ENCODE measurements at places on chromosomes 7 and 10. TPM values are rescaled to one million over a fixed set of nuclear protein-coding genes. Genes with fewer than 3 reads are reported as not detected.
A peak's percentile ranks its signal among the peaks of the same experiment; 100 is the strongest.

The PTF1A gene
- total RNA-seq, result not detected

The NPSR1 gene
- total RNA-seq, result not detected

- peak; percentile 93 for DNase-seq
- no peaks in the 10 kb centered on the region for H3K36me3 ChIP-seq
- no peaks in the 10 kb centered on the region for H3K4me1 ChIP-seq
- H3K27ac ChIP-seq, result no peak overlapping the region
These were observed 45.6 kb upstream of the SUN1 start for GRCh38 chr7:786472-787255.

- H3K4me1 ChIP-seq, result no peaks in the 10 kb centered on the region
- no peaks in the 10 kb centered on the region for H3K27me3 ChIP-seq
- no peak overlapping the region for H3K4me3 ChIP-seq
- no peak for DNase-seq
- no peak overlapping the region for H3K27ac ChIP-seq
These were observed 208.6 kb upstream of the PPP2R2D start for GRCh38 chr10:131692176-131692575.

- H3K4me3 ChIP-seq, result no peak overlapping the region
- H3K27ac ChIP-seq, result no peak overlapping the region
- H3K27me3 ChIP-seq, result peaks cover 1% of the 10 kb centered on the region
- no peaks in the 10 kb centered on the region for H3K4me1 ChIP-seq
- H3K36me3 ChIP-seq, result no peaks in the 10 kb centered on the region
These were observed 51.5 kb upstream of the OSBPL3 start for GRCh38 chr7:25031432-25031831.

- H3K27ac ChIP-seq, result no peak overlapping the region
- H3K4me1 ChIP-seq, result no peaks in the 10 kb centered on the region
- no peaks in the 10 kb centered on the region for H3K36me3 ChIP-seq
- DNase-seq, result peak; percentile 79
These were observed 61.0 kb upstream of the AOAH start for GRCh38 chr7:36784991-36785940.

- DNase-seq, result no peak
- H3K4me3 ChIP-seq, result no peak overlapping the region
- H3K4me1 ChIP-seq, result no peaks in the 10 kb centered on the region
These were observed 166.8 kb downstream of the SUGCT start for GRCh38 chr7:40301486-40302068.

- H3K27ac ChIP-seq, result no peak overlapping the region
- H3K36me3 ChIP-seq, result peaks cover 2% of the 10 kb centered on the region
- H3K4me1 ChIP-seq, result no peaks in the 10 kb centered on the region
- no peaks in the 10 kb centered on the region for H3K27me3 ChIP-seq
- H3K4me3 ChIP-seq, result no peak overlapping the region
These were observed 294.8 kb downstream of the DOCK4 start for GRCh38 chr7:111911166-111911961.

DNA sequence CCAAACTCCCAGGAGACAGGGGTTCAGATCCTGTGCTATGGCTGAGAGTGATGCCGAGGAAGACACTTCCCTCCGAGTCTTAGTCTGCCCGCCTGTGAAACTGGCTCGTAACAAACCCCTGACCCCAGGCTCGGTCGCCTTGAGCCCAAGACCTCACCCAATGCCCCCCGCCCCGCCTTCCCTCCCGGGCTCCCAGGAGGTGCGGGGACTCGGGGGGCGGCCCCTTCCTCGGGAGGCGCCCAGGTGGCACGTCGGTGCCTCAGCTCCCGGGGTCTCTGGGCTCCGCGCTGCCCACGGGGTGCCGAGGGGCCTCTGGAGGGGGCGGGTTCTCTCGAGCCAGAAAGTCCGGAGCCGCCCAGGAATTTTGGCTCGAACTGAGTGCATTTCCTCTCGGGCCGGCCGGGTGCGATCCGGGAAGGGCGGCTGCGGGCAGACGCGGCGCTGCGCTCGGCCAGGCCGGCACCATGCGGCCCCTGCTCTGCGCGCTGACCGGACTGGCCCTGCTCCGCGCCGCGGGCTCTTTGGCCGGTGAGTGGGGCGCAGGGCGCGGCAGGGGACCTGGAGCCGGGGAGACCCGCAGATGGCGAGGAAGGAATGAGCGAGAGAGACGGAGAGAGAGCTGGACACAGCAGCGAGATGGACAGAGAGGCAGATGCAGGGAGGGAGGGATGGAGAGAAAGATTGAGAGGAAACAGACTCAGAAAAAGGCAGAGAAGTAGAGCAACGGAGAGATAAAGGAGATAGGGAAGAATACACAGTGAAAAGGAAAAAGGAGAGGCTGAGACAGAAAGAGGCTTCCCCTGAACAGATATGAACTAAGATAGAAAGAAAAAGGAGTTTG is at the start of gene PLAC9:
Gene PLAC9 (plus strand): TSS at position 432 of the 841 bp plus-strand sequence. CDS start 33 bp downstream, at position 465.
- no peaks in the 10 kb centered on the region for H3K27me3 ChIP-seq
- no peak within 1 kb of the TSS for H3K4me3 ChIP-seq
- H3K27ac ChIP-seq, result no peak within 1 kb of the TSS
- no peaks in the 10 kb centered on the region for H3K36me3 ChIP-seq

DNA sequence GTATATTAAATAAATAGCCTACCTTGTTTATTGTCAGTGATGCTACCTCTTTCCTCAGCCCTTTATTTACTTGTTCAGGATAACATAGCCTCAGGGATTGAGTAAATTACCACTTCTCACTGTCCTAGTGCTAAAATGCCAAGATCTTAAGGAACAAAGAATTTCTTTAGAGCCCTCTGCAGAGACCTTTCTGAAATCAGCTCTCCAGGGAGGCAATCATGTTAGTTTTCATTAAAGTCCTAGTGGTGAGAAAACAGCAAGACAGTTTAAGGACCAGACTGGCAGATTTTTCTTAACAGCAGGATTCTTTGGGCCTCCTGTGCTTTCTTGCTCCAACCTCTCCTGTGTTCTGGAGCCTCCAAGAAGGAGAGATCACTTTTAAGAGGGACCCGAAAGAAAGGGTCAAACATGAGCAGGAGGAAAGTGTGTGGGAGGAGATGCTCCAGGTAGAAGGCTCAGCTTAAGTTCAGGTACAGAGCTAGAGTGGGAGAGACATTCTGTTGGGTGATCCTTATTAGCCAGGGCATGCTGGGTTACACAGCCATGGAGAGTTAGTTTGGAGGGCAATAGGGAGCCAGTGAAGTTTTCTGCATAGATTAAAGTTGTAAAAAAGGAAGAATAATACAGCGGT is 1.2 kb upstream of the PLCE1 start:
- H3K27ac ChIP-seq, result peak overlapping the region; percentile 12
- no peaks in the 10 kb centered on the region for H3K36me3 ChIP-seq
- H3K27me3 ChIP-seq, result no peaks in the 10 kb centered on the region
- H3K4me3 ChIP-seq, result no peak overlapping the region
- DNase-seq, result no peak

DNA sequence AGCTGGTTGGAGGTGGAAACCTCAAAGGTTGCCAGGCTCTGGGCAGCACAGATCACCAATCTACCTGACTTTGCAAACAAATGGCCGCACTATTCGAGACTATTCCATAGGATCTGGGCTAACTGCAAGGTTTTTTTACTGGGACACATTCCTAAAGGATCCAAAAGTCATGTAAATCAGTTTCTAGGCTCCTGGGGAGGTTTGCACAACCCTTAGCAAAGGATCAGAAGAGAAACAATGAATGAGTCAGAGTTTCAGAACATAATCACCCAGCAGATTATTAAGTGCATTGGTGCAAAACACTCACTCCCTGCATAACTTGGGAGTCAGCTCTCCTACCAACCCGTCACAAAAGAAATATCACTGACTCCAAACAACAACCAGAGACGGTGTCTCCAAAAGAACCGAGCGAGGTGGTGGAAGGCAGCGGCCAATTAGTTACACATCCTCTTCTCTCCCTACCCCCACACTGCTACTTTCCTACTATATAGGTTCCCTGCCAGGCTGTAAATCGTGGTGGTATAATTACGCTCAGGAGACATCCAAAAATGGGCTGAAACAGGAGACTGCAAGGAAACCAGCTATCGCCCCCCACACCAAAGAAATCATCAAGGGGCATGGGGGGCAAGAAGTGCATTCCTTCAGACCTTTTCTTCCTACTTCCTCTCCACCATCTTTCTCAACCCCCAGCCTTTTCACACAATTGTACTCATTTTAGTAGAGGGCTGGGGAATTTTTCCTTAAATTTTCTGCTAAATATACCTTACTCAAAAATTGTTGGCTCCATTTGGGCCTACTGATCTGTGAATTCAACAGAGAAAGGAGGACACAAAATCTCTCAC is 3.2 kb downstream of the UBE2H start:
- H3K27me3 ChIP-seq, result no peaks in the 10 kb centered on the region
- no peak for DNase-seq
- peak overlapping the region; percentile 94 for H3K27ac ChIP-seq
- H3K4me1 ChIP-seq, result no peaks in the 10 kb centered on the region

GRCh38 chr10:114347791-114348190 is 56.5 kb downstream of the AFAP1L2 start:
- DNase-seq, result no peak
- H3K4me1 ChIP-seq, result no peaks in the 10 kb centered on the region
- H3K4me3 ChIP-seq, result no peak overlapping the region
- no peak overlapping the region for H3K27ac ChIP-seq

GRCh38 chr10:36578306-36578705 is 547.1 kb upstream of the ANKRD30A start:
- no peak for DNase-seq
- no peaks in the 10 kb centered on the region for H3K27me3 ChIP-seq
- no peaks in the 10 kb centered on the region for H3K36me3 ChIP-seq
- H3K4me1 ChIP-seq, result no peaks in the 10 kb centered on the region
- H3K27ac ChIP-seq, result no peak overlapping the region
- no peak overlapping the region for H3K4me3 ChIP-seq

DNA sequence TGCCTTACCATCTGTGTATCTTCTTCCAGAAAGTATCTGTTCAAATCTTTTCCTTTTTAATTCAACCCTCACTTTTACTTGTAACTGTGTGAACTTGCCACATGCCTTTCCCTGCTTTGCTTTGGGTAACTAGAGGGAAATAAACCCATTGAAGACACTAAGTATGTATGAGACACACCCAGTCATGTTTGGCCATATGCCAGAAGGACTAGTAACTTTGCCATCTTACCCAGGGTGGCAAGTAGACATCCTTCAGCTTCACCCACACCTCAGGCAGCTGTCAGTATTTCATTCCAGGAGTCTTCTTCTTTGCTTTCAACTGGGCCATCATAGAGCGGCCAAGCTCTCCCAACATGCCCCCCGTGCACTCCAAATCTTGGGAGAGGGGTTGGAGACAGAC is 323.1 kb downstream of the TNS3 start:
- H3K4me3 ChIP-seq, result no peak overlapping the region
- H3K4me1 ChIP-seq, result no peaks in the 10 kb centered on the region
- H3K36me3 ChIP-seq, result no peaks in the 10 kb centered on the region
- H3K27ac ChIP-seq, result no peak overlapping the region

DNA sequence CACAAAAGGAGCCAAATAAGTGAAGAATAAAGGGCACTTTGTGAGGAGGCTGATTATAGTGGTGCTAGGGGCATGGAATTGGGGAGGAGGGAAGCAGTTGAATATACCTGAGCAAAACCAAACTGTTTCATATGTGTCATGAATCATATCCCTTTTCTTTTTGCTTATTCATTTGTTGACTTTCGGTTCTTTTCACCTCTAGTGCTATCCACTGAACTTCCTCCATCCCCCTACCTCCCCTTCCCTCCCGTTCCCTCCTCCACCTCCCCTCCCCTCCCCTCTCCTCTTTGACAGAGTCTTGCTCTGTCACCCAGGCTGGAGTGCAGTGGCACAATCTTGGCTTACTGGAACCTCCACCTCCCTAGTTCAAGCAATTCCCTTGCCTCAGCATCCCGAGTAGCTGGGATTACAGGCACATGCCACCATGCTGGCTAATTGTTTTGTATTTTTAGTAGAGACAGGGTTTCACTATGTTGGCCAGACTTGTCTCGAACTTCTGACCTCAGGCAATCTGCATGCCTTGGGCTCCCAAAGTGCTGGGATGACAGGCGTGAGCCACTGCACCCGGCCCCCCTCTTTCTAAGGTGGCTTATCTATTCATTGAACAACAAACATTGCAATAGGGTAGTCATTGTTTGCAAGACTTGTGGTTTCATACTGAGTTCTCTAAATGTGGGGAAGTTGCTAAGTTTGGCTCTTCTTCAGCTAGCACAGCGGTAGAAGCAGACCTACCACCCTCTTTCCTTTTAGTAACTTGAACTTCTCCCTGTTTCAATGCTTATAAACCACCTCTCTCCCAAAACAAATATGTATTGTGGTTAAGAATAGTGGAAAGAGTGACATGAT is 150.4 kb upstream of the PRPS1L1 start:
- H3K27me3 ChIP-seq, result no peaks in the 10 kb centered on the region
- H3K4me1 ChIP-seq, result no peaks in the 10 kb centered on the region
- H3K4me3 ChIP-seq, result no peak overlapping the region
- H3K27ac ChIP-seq, result no peak overlapping the region
- no peak for DNase-seq
- H3K36me3 ChIP-seq, result no peaks in the 10 kb centered on the region

GRCh38 chr10:12350925-12351324 is 1.6 kb downstream of the CAMK1D start:
- no peaks in the 10 kb centered on the region for H3K27me3 ChIP-seq
- H3K36me3 ChIP-seq, result no peaks in the 10 kb centered on the region
- H3K4me3 ChIP-seq, result peak overlapping the region; percentile 86
